ENCODE measurements at places on chromosomes 5 and 9.

DNA sequence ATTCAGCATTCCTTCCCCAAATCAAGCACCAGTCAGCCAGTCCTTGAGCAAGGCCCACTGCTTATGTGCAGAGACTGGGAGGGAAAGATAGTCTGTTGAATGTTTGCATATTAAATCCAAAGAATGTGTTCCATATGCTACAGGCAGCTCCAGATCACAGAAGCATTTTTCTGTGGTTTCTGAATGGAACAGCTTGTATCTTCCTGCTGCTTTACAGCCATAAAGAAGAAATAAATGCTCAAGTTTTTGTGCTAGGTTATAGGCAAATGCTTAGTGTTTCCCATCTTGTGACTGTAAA lies 310.3 kb downstream of the TRIM36 start:
- no peak for DNase-seq

- no peak for DNase-seq
Measured at GRCh38 chr9:4062966-4063365, 236.9 kb downstream of the GLIS3 start.

- DNase-seq: no peak
Measured at GRCh38 chr5:53424686-53425615, 55.5 kb upstream of the FST start.

DNA sequence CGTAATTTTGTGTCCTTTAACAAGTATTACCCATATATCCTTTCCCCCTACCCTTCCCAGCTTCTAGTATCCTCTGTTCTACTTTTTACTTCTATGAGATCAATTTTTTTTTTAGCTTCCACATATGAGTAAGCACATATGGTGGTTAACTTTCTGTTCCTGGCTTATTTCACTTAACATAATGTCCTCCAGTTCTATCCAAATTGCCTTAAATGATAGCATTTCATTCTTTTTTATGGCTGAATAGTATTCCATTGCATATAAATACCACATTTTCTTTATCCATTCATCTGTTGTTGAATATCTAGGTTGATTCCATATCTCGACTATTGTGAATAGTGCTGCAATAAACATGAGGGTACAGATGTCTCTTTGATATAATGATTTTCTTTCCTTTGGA lies 36.4 kb downstream of the SKIC3 start:
- no peak for DNase-seq

DNA sequence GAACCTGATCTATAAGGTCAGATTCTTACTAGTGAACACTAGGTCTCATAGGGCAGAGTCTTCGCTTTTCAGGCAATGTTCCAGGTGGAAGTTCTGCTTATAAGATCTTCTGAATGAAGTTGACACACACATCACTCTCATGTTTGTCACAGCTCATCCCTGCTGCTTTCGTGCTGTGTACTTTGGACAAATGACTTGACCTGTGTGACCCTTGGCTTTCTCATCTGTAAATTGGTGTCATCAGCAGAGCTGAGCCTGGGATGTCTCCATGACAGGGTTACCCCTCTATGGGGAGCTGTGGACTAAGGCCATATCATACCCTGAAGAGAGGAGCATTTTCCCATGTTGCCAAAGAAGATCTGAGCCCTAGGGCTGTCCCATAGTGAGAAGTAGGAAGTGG lies 2.8 kb downstream of the DELE1 start:
- no peak for DNase-seq

GRCh38 chr5:73491155-73491554 lies 7.1 kb upstream of the BTF3 start:
- DNase-seq: no peak

GRCh38 chr9:93119953-93120845 lies 13.9 kb downstream of the NINJ1 start:
- DNase-seq: peak; percentile 98

DNA sequence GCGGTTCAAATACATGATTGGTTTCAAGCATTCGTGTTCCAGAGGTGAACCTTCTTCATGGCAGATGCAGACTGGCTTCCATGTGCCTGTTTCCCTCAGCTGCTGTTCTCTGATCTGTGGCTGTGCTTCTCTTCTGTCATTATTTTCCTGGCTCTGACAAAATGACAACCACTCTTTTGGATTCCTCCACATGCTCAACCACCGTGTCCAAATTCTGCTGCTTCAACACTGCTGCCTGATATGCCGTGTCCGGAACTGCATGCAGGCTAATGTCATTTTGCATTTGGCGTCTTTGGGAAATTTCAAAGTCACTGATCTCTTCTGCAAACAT lies 368.7 kb upstream of the ZNF608 start:
- DNase-seq: no peak

DNA sequence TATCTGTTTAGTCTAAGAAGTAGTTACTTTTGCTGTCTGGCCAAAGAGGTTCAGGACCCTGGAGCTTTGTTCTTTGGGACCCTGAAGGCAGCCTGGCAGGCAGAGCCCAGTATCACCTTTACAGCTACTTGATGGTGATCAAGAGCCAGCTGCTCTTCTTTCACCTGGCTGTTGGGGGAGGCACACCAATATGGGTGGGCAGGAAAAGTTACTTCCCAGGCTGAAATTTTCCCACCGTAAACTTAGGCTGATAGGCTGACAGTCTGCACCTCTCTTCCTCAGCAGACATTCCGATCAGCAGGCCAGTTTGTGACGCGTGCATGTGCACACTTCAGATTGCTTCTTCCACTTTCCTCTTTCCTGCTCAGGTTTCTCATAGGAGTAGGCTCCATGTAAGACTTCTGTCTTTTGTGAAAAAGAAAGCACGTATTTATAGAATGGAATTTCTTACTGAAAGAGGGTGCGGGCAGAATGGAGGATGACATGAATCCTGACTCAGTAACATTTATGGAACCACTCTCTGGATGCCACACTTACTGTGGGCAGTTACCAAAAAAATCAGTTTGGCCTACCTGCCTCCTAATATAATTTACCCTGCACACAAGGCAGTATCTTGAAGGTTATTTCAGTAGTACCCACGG lies 223.9 kb upstream of the DMRT1 start:
- no peak for DNase-seq

GRCh38 chr5:40515476-40515875 lies 164.2 kb upstream of the PTGER4 start:
- DNase-seq: no peak

DNA sequence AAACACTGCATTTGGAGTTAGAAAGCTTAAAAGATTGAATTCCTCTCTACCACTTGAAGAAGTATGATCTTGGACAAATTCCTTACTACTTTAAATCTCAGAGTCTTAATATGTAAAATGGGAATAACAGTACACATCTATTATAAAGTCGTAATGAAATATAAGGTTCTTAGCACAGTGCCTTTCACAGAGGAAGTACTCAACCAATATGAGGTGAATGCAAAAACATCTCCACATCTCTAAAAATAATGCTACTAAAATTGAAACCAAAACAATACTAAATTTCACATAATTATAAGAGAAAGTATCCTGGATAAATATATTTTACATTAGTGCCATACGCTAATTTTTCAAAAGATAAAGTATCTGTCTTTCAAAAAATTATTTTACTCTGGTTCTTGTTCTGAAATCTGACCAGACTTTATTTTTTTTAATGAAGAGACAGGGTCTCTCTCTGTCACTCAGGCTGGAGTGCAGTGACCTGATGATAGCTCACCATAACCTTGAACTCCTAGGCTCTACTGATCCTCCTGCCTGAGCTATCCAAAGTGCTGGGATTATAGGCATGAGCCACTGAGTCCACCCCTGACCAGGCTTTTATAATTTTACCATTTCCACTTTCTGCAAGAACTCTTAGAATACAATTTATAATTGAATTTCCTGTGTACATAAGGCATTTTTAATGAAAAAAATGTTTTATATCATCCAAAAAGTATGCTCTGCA lies 21.3 kb upstream of the FNIP1 start:
- DNase-seq: no peak

GRCh38 chr9:26954050-26954508 lies 2.1 kb upstream of the IFT74 start:
- DNase-seq: no peak

DNA sequence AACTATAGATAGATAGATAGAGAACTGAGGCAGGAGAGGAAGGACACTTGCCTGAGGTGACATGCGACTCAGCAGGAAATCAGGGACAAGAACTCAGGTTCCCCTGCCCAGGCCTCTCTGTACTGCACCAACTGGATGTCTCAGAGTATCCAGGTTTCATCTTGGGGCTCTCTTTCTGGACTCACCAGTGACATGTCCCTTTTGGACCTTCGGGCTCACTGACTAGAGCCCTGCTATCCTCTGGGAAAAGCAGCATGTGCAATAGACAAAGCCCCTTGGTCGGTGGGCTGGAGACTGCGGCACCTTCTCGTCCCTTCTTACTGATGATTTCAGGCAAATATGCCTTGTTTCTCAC lies 104.5 kb downstream of the RGS3 start:
- no peak for DNase-seq

GRCh38 chr9:112680731-112681402 lies 37.0 kb downstream of the INIP start:
- no peak for DNase-seq

GRCh38 chr5:11306365-11306764 lies 545.3 kb upstream of the DAP start:
- DNase-seq: no peak

DNA sequence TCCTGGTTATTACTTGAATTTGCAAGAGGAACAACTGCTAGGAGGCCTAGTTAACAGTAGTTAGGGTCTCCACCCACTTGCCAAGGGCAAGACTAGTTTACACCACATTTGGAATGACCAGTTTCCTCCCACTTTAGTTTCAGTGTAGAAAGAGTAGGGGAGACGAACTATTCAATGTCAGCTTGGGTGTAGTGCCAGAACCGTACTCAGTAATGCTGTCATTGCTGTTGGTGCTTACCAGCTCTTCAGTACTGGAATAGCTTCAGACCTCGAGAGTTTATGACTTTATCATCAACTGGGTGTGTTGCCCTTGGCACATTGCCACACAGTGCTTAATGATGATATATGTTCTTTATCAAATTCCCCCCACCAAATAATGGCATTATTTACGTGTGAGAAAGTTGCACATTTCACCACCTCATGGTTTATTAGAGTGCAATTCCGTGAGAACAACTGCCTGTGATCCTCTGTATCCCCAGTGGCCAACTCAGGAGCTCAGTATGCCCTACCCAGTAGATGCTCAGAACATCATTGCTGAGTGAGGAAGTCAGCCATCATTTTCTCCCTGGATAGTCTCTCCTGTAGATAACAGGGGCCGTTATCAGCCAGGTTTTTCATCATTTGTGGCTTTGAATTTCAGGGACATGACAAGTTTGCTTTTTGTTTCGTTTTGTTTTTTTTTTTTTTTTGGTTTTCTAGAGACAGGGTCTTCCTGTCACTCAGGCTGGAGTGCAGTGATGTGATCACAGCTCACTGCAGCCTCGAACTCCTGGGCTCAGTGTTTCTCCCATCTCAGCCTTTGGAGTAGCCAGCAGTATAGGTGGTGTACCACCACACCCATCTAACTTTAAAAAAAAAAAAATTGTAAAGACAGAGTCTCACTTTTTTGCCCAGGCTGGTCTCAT lies 67.3 kb downstream of the DOCK8 start:
- no peak for DNase-seq

DNA sequence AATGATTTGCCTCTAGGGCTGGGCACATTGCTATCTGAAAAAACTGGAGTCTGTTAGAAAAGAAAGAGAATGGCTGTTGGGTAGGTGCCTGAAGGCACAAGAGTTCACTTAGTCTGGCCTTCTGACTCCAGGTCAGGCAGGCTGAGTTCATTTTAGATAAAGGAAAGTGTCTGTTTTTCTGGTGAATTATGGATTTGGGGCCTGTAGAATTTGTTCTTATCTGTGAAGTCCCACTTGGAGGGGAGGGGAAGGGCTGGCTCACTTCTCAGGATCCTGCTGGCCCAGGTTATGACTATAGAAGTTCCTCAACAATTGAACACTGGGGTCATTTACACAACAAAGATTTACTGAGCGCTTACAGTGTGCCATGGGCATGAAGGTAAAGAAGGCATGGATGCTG lies 11.5 kb upstream of the SEPTIN8 start:
- DNase-seq: no peak

DNA sequence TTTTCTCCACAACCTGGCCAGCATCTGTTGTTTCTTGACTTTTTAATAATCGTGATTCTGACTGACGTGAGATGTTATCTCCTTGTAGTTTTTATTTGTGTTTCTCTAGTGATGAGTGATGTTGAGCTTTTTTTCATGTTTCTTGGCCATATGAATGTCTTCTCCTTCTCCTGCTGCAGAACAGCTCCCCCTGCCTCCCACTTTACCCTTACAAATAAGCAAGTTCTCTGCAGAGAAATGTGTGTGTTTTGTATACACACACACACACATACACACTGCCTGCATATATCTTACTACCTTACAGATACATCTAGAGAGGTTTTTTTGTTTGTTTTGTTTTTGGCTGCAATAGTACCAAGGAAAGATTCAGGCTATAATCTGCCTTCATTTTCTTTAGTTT lies 88.7 kb upstream of the PHF24 start:
- no peak for DNase-seq

DNA sequence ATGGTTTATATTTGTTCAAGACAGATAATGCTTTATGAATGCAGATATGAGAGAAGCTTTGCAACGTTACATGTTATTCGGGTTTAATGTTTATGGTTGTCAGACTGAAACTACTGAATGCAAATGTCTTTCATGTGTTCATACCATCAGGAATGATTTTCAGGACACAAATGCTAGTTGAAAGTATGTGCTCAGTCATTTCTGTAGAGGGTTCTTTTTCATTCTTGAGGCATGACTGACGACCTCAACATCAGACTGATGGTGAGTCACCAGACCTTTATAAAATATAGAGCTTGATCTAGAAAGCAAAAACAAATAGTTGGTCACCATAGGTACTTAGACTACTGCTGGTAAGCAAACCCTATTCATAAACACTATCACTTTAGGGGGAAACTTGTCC lies 287.3 kb upstream of the NUDT12 start:
- no peak for DNase-seq

- no peak for DNase-seq
Measured at GRCh38 chr5:39013938-39014337, 60.3 kb downstream of the RICTOR start.

GRCh38 chr9:74570879-74571512 lies 73.9 kb downstream of the RORB start:
- DNase-seq: no peak

- no peak for DNase-seq
Measured at GRCh38 chr5:44821164-44821563, 12.4 kb downstream of the MRPS30 start.

DNA sequence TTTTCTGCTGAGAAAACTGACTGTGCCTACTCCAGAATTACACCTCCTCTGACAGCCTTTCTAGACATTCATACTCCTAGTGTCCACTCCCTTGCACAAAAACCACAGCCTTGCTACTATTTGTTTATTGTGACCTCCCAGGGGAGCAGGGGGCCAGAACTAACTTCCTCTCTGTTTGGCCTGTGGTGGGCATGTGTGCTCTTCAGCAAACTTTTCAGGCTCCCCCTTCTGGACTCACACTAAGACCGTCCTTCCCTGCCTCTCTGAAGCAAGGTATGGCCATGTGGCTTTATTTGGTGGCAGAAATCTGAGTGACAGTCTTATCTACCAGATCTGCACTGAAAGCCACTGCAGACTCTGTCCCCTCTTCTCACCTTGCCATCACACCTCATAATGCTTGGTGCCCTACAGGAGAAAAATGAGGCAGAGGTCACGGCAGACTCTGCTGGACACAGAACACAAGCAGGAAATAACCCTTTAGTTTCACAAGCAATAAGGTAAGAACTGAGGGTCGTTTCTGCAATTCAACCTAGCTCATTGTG lies 28.2 kb downstream of the LIFR start:
- DNase-seq: no peak
